Uterus (tissue), 4 donors: ENCODE measurements at places on chromosomes 5 and 9.

- no peak for DNase-seq
Observed at GRCh38 chr5:149667829-149668330, 62.2 kb upstream of the PPARGC1B start.

GRCh38 chr5:131496400-131496713, 138.7 kb downstream of the RAPGEF6 start:
- DNase-seq, result no peak

DNA sequence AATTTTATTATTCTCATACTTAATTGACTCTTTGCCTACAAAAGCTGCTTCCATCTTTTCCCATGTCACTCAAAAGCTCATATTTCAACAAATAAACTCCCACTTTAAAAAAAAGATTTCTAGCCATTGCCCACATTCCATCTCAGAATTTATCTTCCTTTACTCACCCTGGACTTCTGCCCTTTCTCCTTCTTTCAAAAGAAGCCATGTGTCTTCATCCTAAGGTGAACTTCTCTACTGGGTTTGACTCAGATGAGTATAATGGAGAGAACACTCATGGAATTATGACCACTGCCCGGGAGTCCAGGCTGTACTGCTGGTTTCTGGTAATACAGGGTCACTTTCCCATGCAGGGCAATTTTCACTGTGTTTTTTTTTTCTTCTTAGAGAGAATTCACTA, 548.5 kb upstream of the ZNF462 start:
- no peak for DNase-seq

DNA sequence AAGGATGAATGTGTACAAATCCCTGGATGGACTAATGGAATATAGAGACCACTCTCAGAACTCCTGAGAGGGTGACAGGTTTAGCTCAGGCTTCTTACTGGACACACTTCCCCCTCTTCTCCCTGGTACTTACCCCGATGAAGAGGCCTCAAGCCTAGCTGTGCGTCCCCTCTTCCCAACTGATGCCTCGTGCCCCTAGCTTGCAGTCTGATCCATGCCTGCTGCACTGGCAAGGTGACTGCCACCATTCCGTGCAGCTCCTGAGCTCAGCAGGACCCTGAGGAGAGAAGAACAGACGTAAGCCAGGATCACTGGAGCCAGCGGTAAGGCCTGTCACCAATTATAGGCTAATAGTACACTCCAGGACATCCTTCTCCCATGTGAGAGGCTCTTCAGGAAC, 5.5 kb upstream of the STOML2 start:
- DNase-seq, result no peak

- no peak for DNase-seq
Observed at GRCh38 chr5:43638107-43638506, 35.1 kb downstream of the NNT start.

- DNase-seq, result no peak
Observed at GRCh38 chr5:6202149-6202967, 176.0 kb downstream of the MED10 start.

GRCh38 chr5:15008476-15008875, 136.9 kb upstream of the ANKH start:
- peak; percentile 83 for DNase-seq

GRCh38 chr9:69254223-69254622, 70.8 kb upstream of the ENTREP1 start:
- no peak for DNase-seq

DNA sequence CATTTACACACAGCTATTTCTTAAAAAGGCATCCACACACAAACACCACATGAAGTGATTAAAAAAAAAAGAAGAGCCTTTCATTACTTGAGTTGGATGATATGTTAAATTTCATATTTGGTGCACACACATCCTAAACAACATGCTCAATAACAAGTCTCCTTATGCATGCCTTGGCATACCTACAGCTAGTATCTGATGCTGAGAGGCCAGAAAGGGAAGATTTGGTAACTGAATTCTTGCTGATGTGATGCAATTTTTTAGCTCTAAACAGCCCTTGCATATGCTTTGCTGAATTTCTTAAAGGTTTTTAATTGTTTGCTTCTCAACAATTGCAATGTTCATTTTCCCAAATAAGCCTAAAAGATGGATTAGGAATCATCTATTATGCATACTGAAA, 338.8 kb downstream of the ARL15 start:
- no peak for DNase-seq

DNA sequence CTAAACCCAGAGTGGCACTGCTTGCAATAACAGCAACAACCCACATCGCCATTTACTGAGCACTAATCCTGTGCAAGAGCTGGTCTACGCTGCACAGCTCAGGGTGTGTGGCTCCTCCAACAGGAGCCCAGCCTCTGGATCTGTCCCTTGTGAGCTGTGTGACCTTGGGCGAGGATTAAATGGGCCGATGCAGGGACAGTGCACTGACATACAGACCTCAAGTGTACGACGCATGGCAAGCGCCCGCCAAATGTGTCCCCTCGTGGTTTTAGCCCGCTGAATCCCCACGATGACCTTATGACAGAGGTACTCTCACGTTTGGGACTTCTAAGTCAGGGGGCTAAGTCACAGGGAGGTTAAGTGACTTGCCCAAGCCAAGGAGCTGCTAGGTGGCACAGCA, 130.3 kb upstream of the RAPGEF1 start:
- no peak for DNase-seq

GRCh38 chr5:35202319-35203111, 27.8 kb downstream of the PRLR start:
- DNase-seq, result no peak

GRCh38 chr9:347667-348292, 133.1 kb downstream of the DOCK8 start:
- DNase-seq, result no peak

GRCh38 chr9:4939118-4939561, 45.9 kb upstream of the JAK2 start:
- DNase-seq, result no peak

- no peak for DNase-seq
Observed at GRCh38 chr5:179114756-179115155, 54.6 kb downstream of the ZNF354C start.

DNA sequence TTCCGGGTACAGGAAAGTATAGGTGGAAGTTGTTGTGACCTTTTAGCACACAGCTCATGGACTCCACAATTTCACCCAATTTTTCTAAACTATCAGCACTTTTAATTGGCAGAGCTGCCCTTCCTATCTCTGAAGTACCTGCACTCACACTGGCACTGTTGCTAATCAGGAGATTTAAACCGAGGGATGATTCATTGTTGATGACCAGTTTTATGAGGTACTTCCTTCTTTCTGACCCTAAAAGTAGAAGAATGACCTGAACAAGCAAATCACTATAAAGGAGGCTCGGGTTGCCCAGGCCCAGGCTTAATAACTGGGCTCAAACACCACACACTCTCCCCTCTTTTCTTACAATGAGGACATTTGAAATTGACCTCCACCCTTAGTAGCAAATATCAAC, 105.9 kb downstream of the KCNN2 start:
- no peak for DNase-seq

DNA sequence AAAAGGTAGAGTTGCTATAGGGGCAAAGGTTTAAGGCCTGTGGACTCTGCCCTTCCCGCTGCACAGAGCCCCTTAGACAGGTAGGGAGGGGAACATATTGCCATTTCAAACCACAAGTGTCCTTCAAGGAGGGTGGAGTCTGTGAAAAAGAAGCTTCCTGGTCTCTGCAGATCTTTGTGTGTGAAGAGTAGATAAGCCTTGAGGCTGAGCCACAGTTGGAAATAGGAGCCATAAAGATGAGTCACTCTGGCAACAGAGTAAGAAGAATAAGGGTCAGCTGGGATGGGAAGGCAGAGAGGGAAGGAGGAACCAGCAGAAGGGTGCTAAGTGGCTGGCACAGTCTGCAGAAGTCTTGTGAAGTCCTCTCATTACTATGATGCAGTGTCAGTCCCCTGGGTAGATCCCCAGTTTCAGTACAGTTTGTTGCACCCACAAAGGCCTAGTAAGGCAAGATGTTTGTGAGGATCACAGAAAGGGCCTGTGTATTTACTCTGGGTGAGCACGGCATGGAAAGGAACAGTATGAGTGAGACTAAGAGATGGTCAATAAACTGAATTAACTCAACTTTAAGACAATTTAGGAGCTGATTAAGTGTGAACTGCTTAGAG, 18.1 kb downstream of the GRXCR2 start:
- no peak for DNase-seq

- DNase-seq, result no peak
Observed at GRCh38 chr5:139004374-139005307, 129.5 kb upstream of the LRRTM2 start.

- DNase-seq, result no peak
Observed at GRCh38 chr9:86488345-86488744, 134.1 kb upstream of the TUT7 start.

DNA sequence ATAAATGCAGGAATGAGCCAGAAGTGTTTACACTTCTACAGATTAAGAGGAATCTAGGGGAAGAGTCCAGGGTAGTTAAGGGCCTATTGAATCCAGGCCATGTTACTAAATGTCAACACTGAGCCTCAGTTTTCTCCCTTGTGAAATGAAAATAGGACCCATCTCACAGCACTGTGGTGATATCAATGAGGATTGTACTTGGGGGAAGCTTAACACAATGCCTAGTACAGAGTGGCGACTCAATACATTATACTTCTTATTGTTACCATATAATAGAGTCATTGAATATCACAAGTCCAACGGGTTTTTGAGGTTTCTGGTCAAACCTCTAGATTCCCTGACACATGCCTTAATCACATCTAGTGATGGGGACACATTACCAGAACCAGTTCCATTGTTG, 4.6 kb downstream of the TRUB2 start:
- DNase-seq, result no peak

DNA sequence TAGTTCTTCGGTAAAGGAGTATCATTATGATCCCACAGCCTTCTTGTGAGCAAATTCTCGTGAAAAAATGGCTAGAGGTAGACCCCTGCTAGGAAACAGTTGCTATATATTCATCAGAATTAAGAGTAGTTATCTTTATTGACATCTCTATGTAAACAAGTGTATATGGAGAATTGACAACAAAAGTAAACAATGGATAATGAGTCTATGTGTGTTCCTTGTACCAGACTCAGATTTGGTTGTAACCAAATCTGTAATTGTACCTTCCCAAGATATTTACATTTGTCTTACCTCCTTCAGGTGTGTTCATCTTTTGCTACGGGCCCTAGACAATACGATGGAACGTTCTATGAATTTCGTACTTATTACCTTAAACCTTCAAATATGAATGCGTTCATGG, 2.1 kb downstream of the NIPSNAP3B start:
- no peak for DNase-seq

DNA sequence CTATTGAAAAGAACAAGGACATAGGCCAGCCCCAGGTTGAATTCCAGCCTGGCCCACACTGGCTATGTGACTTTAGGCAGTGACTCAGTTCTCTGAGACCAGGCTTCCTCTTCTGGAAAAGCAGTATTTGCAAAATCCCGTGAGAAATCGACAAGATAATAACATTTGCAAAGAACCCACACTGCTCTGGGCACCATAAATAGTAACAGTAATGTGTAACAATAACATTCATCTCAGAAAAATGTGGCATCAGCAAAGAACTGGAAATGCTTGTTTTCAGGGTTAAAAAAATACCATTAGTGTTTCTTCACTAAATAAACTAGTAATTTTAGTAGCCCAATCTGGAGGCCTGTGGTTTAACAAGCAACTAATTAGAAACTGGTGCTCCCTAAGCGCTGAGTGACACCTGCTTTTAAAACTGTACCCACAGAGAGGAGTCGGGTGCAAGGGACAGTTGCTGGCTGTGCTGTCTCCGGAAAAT, 148.4 kb downstream of the TTLL11 start:
- no peak for DNase-seq

DNA sequence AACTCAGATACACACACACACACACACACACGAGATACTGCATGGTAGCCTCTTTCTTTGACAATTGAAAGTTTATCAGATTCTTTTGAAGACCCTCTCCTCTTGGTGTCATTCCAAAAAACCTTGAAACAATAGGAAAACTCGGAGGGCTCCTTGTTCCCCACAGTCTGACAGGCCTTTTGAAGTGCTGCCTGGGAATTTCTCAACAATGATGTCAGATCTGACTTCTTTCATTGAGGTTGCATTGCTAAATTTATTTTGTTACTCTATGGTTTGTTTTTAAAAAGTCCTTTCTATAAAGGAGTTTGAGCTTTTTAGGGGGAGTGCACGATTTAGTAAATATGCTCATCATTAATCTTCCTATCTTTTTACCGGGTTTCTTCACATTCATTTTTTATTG, 583.9 kb downstream of the SEMA5A start:
- DNase-seq, result no peak

DNA sequence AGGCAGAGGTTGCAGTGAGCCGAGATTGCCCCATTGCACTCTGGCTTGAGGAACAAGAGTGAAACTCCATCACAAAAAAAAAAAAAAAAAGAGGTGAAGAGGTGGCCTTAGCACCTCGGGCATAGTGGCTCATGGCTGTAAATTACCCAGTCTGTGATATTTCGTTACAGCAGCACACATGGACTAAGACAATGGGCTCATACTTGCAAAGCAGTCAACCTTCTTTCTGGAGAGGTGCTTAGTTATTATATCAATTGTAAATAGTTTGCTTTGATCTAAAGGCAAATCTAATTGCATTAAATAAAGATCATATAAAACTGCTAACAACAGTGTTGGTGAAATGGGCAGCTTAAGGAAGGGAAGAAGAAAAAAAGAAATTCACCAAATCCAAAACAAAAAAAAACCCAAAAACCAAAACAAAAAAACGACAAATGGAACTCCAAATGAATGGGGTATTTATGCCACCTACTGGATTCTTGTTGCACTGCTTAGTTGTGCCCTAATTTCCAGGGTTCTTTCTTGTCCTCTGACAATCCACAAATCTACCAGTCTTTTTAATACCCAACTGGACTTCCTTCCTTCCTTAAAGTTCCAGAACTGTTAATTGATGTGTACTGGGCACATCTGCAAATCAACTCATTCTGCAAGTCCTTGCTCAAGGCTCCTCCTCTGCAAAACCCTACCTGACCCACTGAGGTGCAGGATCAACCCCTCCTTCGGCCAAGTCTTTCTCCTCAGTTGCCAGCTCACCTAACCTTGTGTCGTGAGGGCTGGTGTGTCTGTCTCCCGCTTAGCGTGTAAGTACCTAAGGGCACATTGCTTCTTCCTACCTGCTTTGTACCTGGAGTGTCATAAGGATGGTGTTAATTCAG, 35.0 kb upstream of the DMRT1 start:
- no peak for DNase-seq

DNA sequence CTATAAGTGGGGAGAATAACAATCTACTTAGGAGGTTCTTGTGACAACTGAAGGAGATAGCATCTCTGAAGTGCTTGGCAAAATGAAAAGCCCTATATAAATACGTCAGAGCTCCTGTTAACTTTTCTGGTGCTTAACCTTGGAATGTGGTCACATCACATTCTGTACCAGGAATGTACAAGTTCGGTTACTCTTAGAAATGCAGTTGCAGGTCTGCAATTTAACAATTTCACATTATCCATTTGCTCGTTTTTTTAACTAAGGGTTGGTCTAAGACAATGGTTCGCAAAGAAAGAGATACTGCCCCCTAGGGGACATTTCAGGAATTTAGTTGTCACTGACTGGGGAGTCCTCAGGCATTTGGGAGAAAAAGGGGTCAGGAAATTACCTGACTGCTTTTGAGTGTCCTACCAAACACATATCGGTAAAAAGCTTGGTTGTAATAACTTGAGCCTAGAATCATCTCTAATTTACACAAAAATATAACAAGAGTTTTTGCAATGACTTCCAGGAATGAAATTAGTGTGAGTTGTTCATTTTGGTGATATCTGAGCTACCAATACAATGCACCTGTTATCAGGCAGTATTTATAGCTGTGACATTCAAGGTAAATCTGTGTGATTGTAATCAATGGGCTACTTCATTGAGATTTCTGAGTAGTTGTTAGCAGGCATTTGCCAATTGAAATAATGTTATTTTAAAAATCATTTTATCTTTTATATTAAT, 5.4 kb upstream of the HBEGF start:
- peak; percentile 72 for DNase-seq

GRCh38 chr9:15205632-15206420, 101.2 kb downstream of the TTC39B start:
- DNase-seq, result no peak
